Foreskin melanocyte (primary cell): ENCODE measurements at places on chromosomes 5 and 9.
A peak's percentile ranks its signal among the peaks of the same experiment; 100 is the strongest.

DNA sequence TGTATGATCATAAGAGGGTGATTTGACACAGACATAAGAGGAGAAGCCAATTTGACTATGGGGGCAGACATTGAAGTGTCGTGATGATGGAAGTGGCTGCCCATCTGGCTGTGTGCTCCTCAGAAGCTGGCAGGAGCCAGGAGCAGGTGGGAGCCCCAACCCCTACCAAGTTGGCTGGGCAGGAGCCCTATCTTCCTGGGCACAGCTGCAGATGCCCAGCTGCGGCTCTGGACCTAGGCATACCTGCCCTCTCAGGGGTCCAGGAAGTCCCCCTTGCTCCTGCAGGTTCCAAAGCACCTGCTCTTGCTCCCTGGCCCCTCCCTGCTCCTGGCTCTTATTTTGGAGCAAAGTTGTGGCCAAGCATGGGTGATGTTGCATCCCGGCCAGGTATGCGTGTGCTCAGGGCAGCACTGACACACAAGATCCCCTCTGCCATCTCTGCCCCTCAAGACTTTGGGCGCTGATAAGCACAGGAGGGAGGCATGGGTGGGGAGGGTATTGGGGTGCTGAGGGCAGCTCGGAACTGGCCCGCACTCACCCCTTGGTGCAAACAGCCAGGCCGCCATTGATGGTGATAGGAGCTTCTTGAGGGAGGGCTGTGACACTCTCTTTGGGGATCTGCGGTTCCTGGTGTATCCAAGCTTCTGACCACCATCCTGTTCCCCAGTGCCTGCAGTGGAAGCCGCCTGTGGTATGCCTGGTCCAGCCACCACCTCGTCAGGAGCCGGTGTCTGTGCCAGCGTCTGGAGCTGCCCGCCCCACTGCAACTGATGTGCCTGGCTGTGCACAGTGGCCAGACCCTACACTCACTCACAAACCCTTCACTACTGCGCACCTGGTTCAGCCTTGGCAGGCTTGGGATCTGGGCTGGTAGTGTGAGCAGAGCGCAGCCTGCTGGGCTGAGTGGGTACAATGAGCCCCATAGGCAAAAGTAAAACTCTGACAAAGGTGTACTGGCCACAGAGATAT lies 230.9 kb downstream of the CDH9 start:
- no peak for DNase-seq

- no peak for DNase-seq
Measured at GRCh38 chr5:103620851-103621547, 58.4 kb upstream of the NUDT12 start.

DNA sequence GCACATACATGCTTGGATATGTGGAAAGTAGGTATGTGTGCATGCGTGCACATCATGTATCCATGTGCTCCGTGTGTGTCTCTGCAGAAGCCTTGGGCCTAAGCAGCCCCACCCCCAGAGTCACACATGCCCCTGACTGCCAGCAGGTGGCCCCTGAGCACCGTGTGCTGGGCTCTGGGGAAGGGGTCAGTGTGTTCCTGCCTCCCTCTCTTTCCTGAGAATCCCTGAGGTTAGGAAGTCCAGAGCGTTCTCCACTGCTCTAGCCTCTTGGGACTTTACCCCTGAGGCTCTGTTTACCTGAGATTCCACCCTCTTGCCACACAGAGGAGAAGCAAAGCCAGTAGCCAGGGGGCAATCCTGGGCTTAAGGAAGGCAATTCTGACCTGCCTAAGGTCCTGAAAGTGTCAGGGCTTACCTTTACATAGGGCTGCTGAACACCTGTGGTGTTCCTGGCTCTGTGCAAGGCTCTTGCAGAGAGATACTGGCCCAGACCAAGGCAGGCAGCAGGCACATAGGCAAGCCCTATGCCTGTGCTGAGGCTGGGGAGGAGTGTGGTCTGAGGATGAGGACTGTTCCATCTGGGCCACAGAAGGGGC lies 207.3 kb downstream of the TMEM38B start:
- peak; percentile 52 for DNase-seq

GRCh38 chr5:141743866-141744272 lies 61.8 kb upstream of the ARAP3 start:
- DNase-seq: no peak

- DNase-seq: no peak
Measured at GRCh38 chr5:581941-582340, 30.2 kb upstream of the CEP72 start.

GRCh38 chr5:56328753-56329560 lies 95.8 kb upstream of the ANKRD55 start:
- no peak for DNase-seq

GRCh38 chr9:135156525-135157510 lies 69.3 kb downstream of the OLFM1 start:
- DNase-seq: no peak

DNA sequence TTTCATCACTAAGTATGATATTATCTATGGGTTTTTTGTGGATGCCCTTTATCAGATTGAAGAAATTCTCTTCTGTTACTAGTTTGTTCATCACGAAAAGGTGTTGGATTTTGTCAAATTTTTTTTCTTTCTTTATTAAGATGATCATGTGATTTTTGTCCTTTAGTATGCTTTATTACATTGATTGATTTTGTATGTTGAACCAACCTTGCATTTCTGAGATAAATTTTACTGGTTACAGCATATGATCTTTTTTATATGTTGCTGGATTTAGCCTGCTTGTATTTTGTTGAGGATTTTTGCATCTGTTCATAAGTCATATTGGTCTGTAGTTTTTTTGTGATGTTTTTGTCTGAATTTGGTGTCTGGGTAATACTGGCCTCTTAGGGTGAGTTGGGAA lies 42.8 kb downstream of the RAD23B start:
- DNase-seq: no peak

DNA sequence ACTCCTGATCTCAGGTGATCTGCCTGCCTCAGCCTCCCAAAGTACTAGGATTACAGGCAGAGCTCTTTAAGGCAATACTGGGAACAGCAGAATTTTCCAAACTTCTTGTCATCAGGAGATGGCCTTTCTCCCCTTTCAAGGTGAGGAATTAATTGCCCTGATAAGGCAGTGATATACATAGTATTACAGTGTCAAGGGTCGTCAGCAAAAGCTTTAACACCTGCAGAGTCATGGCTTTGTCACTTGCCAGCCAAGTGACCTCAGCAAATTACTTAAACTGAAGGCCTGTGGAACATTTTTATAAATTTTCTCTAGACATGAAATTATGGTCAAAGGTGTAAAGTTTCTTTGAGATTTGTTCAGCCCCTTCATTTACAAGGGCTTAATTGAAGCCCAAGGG lies 59.5 kb downstream of the FBXO38 start:
- DNase-seq: no peak

- peak; percentile 59 for DNase-seq
Measured at GRCh38 chr5:170552621-170553115, 48.8 kb downstream of the KCNIP1 start.

- DNase-seq: no peak
Measured at GRCh38 chr9:111712369-111712768, 51.0 kb downstream of the GNG10 start.

GRCh38 chr9:124291801-124292396 lies 34.1 kb downstream of the NEK6 start:
- no peak for DNase-seq

GRCh38 chr5:83029912-83030311 lies 47.3 kb downstream of the TMEM167A start:
- no peak for DNase-seq

DNA sequence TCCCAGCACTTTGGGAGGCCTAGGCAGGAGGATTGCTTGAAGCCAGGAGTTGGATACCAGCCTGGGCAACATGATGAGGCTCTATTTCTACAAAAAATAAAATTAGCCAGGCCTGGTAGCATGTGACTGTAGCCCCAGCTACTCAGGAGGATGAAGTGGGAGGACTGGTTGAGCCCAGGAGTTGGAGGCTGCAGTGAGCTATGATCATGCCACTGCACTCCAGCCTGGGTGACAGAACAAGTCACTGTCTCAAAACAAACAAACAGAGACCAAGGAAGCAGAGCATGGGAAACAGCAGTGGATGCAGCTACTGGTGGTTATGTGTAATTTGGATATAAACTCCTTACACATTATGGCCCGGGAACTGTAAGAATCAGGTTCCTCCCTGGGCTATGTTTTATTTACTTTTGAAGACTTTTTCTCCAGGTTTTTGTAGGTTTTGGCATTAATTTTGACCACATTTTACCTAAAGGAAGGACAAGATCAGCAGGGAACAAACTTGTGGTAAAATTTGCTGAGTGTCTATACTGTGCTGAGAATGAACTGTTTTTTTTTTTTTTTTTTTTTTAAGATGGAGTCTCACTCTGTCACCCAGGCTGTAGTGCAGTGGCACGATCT lies 8.3 kb downstream of the KIF2A start:
- DNase-seq: no peak

DNA sequence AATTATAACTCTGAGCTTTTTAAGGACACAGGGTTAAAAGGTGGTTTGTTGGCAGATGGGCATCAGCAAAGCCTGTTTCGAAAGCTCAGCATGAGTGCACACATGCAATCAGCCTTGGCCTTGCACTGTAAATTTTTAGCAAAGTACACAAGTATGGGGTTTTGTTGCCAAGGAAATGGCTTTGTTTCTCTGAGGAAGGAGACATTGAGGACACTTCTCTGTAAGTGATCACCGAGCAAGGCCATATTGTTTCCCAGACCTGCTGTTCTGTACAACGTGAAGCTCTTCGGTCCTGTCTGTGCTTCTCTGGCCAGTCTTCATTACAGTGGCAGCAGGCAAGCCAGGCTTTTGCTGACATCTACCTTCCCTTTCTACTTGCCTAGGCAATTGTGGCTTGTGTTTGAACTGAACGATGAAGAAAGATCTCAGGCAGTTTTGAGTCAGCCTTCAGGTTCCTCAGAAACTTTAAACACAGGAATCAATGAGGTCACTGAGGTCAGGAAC lies 27.9 kb upstream of the GLRX start:
- no peak for DNase-seq

GRCh38 chr5:117235786-117236185 lies 661.2 kb upstream of the SEMA6A start:
- DNase-seq: no peak

DNA sequence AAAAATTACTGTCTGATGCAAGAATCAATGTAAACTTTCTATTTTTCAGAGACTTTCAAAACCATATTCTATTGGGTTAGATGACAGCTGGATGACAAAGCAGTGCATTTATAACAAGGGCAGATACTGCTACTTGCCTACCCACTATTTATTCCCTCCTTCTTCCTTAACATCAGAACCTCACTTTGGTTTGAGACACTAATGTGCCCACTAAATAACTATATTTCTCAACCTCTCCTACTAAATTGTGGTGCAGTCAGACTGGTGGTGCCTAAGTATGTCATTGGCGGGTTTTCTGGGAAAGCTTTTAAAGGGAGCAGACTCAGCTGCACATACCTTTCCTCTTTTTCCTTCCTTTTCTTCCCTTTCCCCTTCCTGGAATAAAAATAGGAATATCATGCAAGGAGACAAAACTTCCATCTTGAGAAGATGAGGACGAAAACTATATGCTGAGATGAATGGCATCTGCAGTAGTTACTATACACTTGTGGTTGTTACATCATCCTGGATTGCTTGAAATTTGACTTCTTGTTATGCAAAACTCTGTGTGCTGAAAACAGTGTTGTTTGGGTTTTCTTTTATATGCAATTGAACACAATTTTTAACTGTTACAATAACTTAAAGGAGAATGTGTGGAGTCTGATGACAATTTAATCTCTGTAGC lies 43.8 kb downstream of the PRR16 start:
- no peak for DNase-seq

DNA sequence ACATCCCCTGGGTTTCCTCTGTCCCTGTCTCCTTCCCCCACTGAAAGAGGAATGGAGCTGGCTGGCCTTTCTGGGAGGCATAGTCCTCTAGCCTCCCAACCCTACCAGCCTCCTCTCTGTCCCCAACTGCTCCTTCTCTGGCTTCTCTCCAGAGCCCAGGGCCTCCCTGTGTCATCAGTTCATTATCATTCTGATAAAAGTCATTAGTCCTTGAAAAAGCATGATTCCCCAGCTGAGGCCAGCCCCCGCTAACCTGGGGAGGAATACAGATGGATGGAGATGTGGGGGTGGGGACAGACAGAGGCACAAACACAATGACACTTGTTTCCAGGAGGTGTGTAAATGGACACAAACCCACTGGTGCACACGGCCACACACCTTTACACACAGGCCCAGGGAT lies 73.6 kb upstream of the HSPA9 start:
- DNase-seq: no peak

DNA sequence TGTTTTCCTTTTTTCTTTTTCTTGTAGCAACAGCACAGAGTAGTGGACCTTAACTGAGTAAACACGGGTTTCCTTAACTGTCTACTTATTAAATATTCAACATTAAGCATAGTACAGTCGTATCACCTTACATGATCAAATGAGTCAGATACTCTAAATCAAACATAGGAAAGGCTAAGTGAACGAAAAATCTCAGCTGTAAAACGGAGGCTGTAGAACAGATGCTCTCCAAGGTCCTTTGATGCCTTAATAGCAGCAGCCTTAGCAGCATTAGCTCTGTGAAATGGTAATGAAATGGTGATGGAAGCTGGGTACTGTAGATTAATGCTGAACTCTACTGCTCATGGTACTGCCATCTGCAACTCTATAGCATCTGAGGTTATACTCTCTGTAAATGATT lies 1433.3 kb upstream of the C9orf72 start:
- no peak for DNase-seq

GRCh38 chr5:43926923-43927322 lies 323.9 kb downstream of the NNT start:
- no peak for DNase-seq

DNA sequence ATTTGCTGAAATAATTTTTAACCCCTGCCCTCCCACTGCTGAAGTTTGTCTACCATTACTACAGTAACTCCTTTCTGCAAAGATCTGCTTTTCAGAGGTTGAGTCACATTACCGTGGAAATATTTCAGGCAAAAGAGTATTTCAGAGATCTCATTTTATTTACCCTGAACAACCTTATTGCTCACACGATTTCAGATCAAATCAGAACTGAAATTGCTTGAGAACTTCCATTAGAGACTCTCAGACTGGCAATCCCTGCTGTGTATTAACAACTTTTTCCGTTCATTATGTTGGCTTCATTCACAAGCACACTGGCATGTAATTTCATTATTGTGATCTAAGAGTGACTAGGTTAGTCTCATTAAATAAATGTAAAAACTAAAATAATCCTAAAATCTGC lies 16.1 kb downstream of the NR6A1 start:
- DNase-seq: no peak

- no peak for DNase-seq
Measured at GRCh38 chr5:8079056-8079455, 210.1 kb downstream of the MTRR start.

DNA sequence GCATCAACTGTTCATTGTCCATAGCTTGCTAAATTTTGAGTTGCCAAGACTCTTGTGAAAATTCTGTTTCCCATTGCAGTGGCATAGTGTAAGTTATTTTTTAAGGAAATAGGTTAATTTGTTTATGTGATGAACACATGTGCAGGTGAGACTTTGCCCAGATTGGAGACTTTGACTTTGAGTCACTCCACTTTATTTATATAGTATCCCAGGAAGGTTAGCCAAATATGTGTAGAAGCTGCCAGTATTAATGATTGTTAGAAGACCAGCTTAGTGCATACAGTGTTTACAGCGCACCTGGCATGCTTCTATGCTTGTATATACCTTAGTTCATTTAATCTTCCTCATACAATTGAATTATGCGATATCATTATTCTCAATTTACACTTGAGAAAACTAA lies 51.0 kb downstream of the MTAP start:
- no peak for DNase-seq
